Immature natural killer cell (primary cell): ENCODE measurements at places on chromosomes 1 and 21. TPM values are rescaled to one million over a fixed set of nuclear protein-coding genes. Genes with fewer than 3 reads are reported as not detected.

Gene SLC44A3
- polyA plus RNA-seq: not detected

Gene EPHA8
- polyA plus RNA-seq: not detected

DNA sequence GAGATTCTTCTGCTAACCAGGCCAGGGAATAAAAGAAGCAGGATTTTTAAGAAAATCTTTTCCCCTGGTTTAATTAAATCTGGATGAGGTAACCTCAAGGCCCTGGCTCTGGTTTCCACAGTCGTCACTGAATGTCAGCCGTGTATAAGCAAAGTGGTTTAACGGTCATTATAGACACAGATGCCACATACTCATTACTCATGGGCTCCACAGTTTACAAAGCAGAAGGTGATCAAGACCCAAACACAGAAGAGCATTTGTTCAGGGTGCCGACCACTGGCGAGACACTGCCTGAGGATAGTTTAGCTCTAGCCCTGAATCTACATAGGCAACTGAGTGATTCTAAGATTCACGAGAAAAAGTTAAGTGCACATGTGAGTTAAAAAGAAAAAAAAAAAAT lies 27.8 kb upstream of the RAP1GAP start:
- no peak for DNase-seq

- no peak for DNase-seq
Observed at GRCh38 chr1:164745736-164746135, 186.8 kb downstream of the PBX1 start.

Gene SPRR2A
- polyA plus RNA-seq: not detected

DNA sequence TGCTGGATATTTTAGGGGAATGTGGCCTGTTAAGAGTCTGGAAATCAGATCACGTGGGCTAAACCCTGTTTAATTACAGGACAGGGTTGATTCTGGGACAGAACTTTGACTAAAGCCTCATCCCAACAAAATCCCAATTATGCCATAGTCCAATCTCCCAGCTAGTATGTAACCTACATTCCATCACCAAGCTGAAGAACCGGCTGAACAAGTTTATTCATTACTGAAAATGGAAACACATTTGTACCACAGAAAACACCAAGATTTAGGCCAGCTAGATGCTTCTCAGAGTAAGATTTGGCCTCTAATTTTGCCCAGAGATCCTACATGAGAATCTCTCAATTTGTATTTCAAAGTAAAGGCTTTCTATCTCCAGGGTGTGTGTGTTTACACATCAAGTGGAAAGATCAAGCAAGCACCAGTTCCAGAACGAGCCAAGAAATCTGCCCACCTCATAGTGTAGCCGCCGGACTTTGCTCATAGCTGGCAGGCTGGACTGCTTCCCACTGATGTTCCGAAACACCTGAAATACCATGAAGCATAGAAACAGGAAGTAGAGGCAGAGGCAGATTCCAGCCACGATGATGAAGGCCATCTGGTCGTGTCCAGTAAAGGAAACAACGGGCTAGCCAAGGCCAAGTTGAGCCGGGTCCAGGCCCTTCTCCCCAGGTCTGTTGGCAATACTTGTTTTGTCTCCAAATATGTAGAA lies 86.8 kb downstream of the WLS start:
- DNase-seq: no peak

DNA sequence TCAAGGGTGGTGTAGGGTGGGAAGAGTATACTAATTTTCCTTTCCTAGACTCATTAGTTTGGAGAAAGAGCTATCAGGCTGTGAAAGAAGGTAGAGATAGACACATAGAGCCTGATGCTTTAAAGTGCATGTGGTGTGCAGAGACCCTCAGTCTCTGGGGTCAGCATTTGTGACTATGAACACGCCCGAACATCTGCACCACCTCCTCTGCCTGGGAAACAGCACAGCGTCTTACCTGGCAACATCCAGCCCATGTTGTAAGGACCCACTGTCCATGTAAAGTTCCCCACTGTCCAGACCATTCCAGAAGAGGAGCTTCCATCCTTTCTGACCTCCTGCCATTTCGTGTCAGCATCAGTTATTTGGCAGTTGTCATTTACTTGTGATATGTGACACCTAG lies 83.4 kb downstream of the KCND3 start:
- DNase-seq: no peak

- no peak for DNase-seq
Observed at GRCh38 chr1:231200388-231201031, 38.7 kb downstream of the TRIM67 start.

GRCh38 chr1:160400646-160401486 lies 502 bp downstream of the VANGL2 start:
- DNase-seq: no peak

DNA sequence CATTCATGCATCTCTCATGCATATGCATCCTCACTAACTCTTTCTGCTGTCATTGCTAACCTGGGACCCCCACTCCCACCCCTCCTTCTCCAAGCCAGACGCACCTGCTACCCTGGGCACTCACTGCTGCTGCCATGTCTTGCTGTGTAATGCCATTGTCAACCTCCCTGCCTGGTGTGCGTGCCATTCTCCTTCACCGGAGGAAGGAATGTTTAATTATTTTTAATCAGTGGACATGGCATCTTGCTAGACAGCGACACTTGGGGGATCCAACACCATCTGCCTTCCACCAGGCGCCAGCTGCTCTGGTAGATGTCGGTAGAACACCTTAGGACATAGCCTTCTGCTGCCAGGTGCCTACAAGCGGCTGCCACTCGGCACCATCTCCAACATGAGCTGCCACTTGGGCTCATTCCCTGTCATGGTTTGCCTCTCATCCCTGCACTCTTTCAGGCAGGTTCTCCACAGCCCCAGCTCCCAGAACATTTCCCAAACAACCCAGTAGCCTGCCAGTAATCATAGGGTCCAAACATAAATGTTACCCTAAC lies 306.9 kb downstream of the TTLL7 start:
- no peak for DNase-seq

Gene PDE9A
- polyA plus RNA-seq: 2.3 TPM
